ENCODE measurements at places on chromosomes 6 and 20. TPM values are rescaled to one million over a fixed set of nuclear protein-coding genes. Genes with fewer than 3 reads are reported as not detected.

DNA sequence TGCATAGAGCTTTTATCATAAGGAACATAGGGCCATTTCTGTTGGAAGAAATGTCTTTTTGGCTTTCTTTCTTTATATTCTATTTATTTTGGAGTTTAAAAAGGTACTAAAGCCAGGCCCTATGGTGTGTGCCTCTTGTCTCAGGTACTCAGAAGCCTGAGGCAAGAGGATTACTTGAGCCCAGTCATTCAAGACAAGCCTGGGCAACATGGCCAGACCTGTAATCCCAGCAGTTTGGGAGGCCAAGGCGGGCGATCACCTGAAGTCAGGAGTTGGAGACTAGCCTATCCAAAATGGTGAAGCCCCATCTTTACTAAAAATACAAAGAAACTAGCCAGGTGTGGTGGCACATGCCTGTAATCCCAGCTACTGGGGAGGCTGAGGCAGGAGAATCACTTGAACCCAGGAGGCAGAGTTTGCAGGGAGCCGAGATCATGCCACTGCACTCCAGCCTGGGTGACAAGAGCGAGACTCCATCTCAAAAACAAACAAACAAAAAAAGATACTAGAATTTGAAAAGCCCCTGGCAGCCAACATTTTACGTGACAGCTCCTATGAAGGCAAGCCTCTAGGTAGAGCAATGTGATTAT lies 80.0 kb downstream of the CBFA2T2 start:
- no peaks in the 10 kb centered on the region for H3K27me3 ChIP-seq
- H3K36me3 ChIP-seq, result no peaks in the 10 kb centered on the region
- H3K4me1 ChIP-seq, result peaks cover 44% of the 10 kb centered on the region
- DNase-seq, result no peak
- H3K4me3 ChIP-seq, result no peak overlapping the region
- H3K27ac ChIP-seq, result no peak overlapping the region

HLA-G gene
- total RNA-seq, result not detected

MAP3K5 gene
- total RNA-seq, result 0.09 TPM

DNA sequence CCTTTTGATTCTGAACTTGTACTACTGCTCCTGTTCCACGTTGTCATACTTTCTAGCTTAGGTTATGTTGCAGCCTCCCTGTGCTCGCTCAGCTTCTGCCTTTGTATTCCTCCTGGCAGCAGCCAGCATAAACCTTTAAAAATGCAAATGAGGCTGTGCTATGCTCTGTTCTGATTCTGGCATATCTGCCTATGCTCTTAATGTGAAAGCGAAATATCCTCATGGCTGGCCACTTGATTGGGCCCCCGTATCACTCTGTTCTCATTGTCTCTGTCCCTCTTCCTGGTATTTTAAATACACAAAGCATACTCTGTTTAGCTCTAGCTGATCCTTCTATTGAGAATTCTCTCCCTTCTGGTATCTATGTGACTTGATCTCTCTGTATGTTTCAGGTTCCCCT lies 139.0 kb downstream of the JARID2 start:
- peaks cover 75% of the 10 kb centered on the region for H3K4me1 ChIP-seq
- peak overlapping the region; percentile 72 for H3K27ac ChIP-seq
- peaks cover 2% of the 10 kb centered on the region for H3K36me3 ChIP-seq
- no peak overlapping the region for H3K4me3 ChIP-seq

- H3K27ac ChIP-seq, result no peak overlapping the region
- no peaks in the 10 kb centered on the region for H3K27me3 ChIP-seq
- no peaks in the 10 kb centered on the region for H3K4me1 ChIP-seq
- DNase-seq, result no peak
- no peaks in the 10 kb centered on the region for H3K36me3 ChIP-seq
These were observed 15.2 kb downstream of the GTPBP2 start for GRCh38 chr6:43613721-43614395.

- no peaks in the 10 kb centered on the region for H3K4me1 ChIP-seq
- H3K27ac ChIP-seq, result no peak overlapping the region
- no peaks in the 10 kb centered on the region for H3K36me3 ChIP-seq
- no peak overlapping the region for H3K4me3 ChIP-seq
- no peaks in the 10 kb centered on the region for H3K27me3 ChIP-seq
These were observed 216.1 kb downstream of the ALDH8A1 start for GRCh38 chr6:134733801-134734200.

GRCh38 chr6:45772051-45772450 lies 243.6 kb downstream of the CLIC5 start:
- H3K36me3 ChIP-seq, result peaks cover 3% of the 10 kb centered on the region
- H3K4me1 ChIP-seq, result no peaks in the 10 kb centered on the region
- H3K27ac ChIP-seq, result no peak overlapping the region
- H3K4me3 ChIP-seq, result no peak overlapping the region
- no peak for DNase-seq

IYD gene
- total RNA-seq, result not detected

LRRN4 gene
- total RNA-seq, result not detected

PNPLA1 gene
- total RNA-seq, result not detected

Data from neural crest cell (in vitro differentiated cells).